Esophagus muscularis mucosa (tissue), 4 donors: ENCODE measurements at places on chromosomes 12 and 14. TPM values are rescaled to one million over a fixed set of nuclear protein-coding genes. Genes with fewer than 3 reads are reported as not detected.

DNA sequence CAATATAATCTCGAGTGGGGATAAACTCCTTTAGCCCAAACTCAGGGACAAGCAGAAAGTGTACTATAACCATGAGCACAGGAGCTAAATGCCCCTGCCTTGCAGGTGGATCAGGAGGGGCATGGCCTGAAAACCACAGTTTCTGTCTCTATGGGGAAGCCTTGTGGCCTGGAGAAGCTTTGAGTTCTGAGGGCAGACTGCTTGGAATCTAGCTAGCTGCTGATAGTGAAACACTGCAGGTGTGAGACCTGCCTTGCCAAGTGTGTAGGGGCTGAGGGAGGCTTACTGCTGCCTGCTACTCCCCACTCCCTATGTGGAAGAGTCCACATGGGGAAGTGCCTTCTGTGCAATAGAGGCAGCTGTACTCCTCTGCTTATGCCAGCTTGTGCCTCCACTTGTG is 352.3 kb upstream of the OR4E1 start:
- H3K27ac ChIP-seq = no peak overlapping the region
- no peak overlapping the region for H3K4me3 ChIP-seq
- H3K27me3 ChIP-seq = no peaks in the 10 kb centered on the region
- peaks cover 8% of the 10 kb centered on the region for H3K4me1 ChIP-seq

GRCh38 chr14:63448841-63449240 is 94.3 kb downstream of the PPP2R5E start:
- no peaks in the 10 kb centered on the region for H3K36me3 ChIP-seq
- no peak overlapping the region for H3K4me3 ChIP-seq
- no peak for DNase-seq
- H3K27me3 ChIP-seq = no peaks in the 10 kb centered on the region
- peaks cover 20% of the 10 kb centered on the region for H3K4me1 ChIP-seq

- no peak for DNase-seq
- no peaks in the 10 kb centered on the region for H3K4me1 ChIP-seq
- no peak overlapping the region for H3K27ac ChIP-seq
- no peak overlapping the region for H3K4me3 ChIP-seq
- H3K36me3 ChIP-seq = no peaks in the 10 kb centered on the region
Observed at GRCh38 chr14:84546236-84546635, 983.7 kb upstream of the FLRT2 start.

- H3K36me3 ChIP-seq = no peaks in the 10 kb centered on the region
- DNase-seq = no peak
- no peak overlapping the region for H3K4me3 ChIP-seq
- H3K4me1 ChIP-seq = no peaks in the 10 kb centered on the region
- H3K27ac ChIP-seq = no peak overlapping the region
Observed at GRCh38 chr12:66500841-66501240, 178.0 kb downstream of the GRIP1 start.

GRCh38 chr12:88897723-88898122 is 317.5 kb upstream of the KITLG start:
- no peaks in the 10 kb centered on the region for H3K36me3 ChIP-seq
- H3K27ac ChIP-seq = no peak overlapping the region
- no peak for DNase-seq

- H3K4me3 ChIP-seq = peak overlapping the region; percentile 87
- peak overlapping the region; percentile 72 for H3K27ac ChIP-seq
- no peaks in the 10 kb centered on the region for H3K36me3 ChIP-seq
- no peak for DNase-seq
- peaks cover 23% of the 10 kb centered on the region for H3K4me1 ChIP-seq
- no peaks in the 10 kb centered on the region for H3K27me3 ChIP-seq
Observed at GRCh38 chr14:58151133-58152013, 640 bp downstream of the ARMH4 start.

DNA sequence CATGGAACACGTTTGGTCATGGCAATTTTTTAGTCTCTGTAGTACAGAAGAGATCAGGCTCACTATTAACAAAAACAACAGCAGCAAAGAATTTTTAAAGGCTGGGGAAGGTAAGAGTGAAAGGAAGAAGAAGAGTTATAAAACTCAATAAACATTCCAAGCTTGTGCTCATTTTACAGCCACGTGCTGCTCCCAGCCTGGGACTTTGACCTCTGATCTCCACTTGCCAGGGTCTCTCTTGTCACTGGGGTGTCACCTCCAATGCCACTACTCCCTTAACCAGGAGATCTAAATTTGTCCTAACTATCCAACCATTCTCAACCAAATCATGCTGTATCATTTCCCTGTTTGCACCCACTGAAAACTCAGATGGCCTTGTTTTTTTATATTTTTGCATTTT is 605.1 kb downstream of the VRK1 start:
- no peak overlapping the region for H3K27ac ChIP-seq
- DNase-seq = no peak
- no peaks in the 10 kb centered on the region for H3K36me3 ChIP-seq
- no peaks in the 10 kb centered on the region for H3K27me3 ChIP-seq
- H3K4me3 ChIP-seq = no peak overlapping the region

DNA sequence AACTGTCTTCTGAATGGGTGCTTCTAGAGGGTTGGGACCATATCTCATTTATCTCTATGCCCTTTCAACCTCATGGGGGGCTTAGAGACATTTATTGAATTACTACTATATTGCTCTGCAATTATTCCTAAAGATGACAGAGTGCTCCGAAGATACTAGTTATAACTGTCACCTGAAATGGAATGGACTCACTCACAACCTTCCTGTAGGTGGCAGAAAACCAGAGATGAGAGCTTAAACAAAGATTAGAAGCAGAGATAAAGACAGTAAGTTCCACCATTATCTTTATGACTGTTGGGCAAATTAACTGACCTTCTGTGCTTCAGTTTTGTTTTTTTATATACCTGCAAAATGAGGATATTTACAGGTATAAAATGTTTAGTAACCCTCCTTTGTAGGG is 31.5 kb upstream of the GTF2A1 start:
- H3K4me3 ChIP-seq = no peak overlapping the region
- no peaks in the 10 kb centered on the region for H3K27me3 ChIP-seq
- H3K27ac ChIP-seq = no peak overlapping the region
- no peaks in the 10 kb centered on the region for H3K36me3 ChIP-seq

The ATL1 gene
- 27.9 TPM for total RNA-seq

The RTL1 gene
- not detected for total RNA-seq
